Skeletal muscle tissue (tissue), 5 donors: ENCODE measurements at places on chromosomes 4 and X. TPM values are rescaled to one million over a fixed set of nuclear protein-coding genes. Genes with fewer than 3 reads are reported as not detected.

Gene MSANTD1
- total RNA-seq: 1.0 TPM

Gene PLAC8
- total RNA-seq: 11.0 TPM

Gene ARHGAP10
- 88.7 TPM for total RNA-seq

Gene PDZD4
- total RNA-seq: 2.6 TPM

Gene TRIM2
- 21.4 TPM for total RNA-seq

Gene SLC6A8
- total RNA-seq: 13.0 TPM

Gene S100P
- total RNA-seq: 0.52 TPM

Gene PIM2
- total RNA-seq: 3.1 TPM

Gene ARR3
- total RNA-seq: not detected

Gene MAGED2
- total RNA-seq: 694 TPM

Gene PABPC4L
- 8.4 TPM for total RNA-seq

Gene TSPAN5
- total RNA-seq: 11.0 TPM

Gene UGT2B11
- not detected for total RNA-seq

Gene TKTL1
- 0.52 TPM for total RNA-seq

Gene BCORL1
- total RNA-seq: 5.2 TPM

Gene MAGEA1
- total RNA-seq: not detected

Gene SPACA5
- not detected for total RNA-seq

Gene ADGRG4
- under 0.01 TPM for total RNA-seq
